NCI-H1436 treated with DMSO at 0.1 percent for 48 hours (cell line): ENCODE measurements at places on chromosomes 5 and 9.

DNA sequence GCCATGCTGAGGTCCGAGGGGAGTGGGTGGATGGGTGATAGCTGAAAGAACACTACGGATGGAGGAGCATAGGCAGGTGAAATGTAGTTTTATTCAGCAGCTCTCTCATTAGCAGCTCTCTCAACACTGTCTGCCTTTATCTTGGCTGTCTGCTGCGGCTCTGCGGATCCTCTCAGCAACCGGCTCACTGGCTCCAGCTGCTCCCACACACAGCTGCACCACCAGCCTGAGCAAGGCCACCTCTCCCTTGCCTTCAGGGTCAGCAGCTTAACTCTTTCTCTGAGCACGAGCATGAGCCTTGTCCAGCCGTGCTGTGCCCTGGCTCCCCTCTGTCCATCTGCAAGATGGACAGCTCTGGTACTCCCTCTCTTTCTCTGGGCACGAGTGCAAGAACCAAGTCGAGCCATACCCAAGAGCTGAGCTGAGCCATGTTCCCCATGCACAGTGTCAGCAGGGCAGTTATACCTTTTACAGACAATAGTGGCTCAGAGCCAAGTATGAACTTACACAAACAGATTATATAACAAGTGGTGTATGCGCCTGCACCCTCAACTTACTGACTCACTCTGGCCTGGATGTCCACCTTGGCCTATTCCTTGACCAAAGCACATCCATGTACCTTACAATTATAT is 108.5 kb downstream of the MACIR start:
- DNase-seq: no peak

DNA sequence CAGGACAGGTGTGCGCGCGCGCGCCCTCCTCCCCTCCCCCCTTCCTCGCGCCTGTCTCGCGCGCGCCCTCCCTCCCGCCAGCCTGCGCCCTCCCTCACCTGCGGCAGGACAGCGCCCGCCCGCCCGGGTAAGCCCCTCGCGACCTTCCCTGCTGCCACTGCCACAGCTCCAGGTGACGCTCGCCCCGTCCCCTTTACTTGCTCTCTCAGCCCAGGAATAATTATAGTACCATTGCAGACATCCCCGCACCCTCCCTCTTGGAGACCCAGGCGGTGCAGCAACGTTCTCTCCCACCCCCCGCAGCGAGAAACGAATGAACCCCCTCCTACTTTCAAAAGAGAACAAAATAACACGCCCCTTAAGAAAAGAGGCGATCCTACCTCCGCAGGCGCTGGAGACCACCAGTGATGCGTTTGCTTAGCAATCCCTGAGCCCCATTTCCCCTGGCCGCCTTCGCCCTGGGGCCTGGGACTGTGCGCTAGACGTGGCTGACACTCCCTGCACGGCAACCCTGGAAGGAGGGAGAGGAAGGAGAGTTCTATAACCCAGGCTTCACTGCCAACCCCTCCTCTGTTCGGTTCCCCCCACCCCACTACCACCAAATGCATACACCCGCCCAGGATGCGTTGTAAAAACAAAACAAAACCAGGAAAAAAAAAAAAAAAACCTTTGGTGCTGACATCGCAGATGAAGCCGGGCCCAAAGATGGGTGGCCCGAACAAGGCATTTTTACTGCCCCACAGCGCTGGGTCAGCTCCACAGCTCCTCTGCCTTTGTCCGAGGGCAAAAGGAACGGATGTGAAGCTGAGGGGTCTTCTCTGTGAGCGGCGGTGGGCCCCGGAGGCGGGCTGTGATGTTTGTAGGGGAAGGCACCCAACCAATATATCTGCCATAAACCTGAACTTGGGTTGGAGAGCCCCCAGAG is 5.6 kb upstream of the PURA start:
- DNase-seq: no peak

- DNase-seq: no peak
These were observed 138.4 kb upstream of the ZNF618 start for GRCh38 chr9:113737517-113738271.

DNA sequence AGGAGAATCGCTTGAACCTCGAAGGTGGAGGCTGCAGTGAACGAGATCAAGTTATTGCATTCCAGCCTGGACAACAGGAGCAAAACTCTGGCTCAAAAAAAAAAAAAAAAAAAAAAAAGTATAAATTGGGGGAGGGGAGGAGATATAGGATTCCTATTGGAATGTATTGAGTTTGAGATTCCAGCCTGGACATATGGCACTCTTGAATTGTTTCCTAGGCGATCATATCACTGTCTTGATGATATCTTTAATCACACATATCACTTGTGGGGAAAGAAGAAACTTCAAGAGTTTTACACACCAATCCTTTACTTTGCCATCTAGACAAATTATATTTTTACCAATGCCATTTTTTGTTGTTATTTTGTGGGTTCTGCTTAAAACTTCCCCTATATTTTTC is 42.4 kb downstream of the TMC1 start:
- no peak for DNase-seq

DNA sequence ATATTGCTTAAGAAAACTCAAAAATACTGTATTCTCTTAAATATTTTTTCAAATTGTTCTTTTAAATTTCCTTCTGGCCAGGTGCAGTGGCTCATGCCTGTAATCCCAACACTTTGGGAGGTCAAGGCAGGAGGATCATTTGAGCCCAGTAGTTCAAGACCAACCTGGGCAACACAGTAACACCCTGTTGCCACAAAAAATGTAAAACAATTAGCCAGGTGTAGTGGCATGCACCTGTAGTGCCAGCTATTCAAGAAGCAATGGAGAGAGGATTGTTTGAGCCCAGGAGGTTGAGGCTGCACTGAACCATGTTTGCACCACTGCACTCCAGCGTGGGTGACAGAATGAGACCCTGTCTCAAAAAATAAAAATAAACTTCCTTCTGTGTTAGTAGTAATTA is 94.3 kb downstream of the STRBP start:
- no peak for DNase-seq
